ENCODE measurements at places on chromosomes 12 and 14.

DNA sequence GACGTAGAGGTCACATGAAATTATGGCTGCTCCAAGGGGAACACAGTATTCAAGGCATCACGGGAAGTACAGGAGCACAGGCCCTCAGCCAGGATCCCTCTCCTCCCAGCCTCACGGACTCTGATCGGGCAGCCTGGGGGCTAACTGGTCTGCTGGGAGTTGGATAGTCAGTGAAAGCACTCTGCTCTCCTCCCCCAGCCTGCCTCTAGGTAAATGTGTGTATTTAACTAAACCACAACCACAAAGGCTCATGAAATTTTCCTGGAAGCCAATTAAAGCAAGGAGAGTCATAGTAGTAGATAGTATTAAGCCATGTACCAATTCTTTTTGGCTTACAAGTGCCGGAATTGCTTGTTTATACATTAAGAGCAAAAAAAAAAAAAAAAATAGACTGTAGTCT lies 254.3 kb downstream of the MSRB3 start:
- DNase-seq: no peak

DNA sequence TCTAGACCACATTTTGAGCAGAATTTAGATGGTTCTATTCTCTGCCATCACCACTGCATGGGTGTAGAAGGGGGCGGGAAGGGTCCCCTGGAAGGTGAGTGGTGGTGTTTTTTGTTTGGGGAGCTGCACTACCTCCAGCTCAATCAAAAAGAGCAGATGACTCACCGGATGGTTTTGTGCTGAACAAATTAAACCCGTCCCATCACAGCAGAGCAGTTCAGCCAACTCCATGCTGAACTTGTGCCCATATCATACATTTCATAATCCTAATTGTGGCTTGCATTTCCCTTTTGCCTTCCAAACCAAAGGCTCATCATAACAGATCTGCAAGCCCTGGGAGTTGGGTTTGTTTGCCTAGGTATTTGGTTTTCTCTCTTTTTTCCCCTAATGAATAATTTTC lies 53.0 kb upstream of the RPH3A start:
- DNase-seq: no peak

- peak; percentile 28 for DNase-seq
These were observed 464.0 kb downstream of the RAD51B start for GRCh38 chr14:68283378-68284123.

GRCh38 chr12:61282790-61283575 lies 977.2 kb upstream of the USP15 start:
- no peak for DNase-seq

DNA sequence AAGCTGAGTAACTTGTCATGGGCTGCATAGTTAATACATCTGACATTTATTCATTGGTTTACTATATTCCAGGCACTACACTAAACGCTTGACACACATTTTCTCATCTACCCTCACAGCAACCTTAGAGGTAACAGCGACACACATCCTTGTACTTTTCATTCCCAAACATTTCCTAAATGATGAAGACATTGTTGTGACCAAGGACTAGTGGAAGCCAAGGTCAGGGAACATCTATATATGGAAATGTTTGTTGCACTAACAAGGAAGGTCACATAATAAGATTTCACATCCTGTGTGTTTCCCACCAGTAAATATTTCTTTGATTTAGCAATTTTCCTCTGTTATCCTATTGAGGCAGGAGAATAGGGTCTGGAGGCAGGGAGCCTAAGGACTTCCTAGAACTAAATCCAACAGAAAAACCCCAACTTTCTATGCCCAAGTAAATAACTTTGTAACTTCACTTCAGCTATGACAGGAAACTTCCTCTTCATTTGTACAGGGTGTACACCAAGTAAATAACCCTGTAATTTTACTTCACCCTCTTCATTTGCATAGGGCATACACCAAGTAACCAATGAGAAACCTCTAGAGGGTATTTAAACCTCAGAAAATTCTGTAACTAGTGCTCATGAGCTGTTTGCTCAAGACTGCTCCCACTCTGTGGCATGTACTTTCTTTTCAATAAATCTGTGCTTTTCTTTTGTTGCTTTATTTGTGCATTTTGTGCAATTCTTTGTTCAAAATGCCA lies 48.4 kb downstream of the ZNF641 start:
- DNase-seq: no peak

- no peak for DNase-seq
These were observed 55.0 kb downstream of the TMX1 start for GRCh38 chr14:51294951-51295525.

DNA sequence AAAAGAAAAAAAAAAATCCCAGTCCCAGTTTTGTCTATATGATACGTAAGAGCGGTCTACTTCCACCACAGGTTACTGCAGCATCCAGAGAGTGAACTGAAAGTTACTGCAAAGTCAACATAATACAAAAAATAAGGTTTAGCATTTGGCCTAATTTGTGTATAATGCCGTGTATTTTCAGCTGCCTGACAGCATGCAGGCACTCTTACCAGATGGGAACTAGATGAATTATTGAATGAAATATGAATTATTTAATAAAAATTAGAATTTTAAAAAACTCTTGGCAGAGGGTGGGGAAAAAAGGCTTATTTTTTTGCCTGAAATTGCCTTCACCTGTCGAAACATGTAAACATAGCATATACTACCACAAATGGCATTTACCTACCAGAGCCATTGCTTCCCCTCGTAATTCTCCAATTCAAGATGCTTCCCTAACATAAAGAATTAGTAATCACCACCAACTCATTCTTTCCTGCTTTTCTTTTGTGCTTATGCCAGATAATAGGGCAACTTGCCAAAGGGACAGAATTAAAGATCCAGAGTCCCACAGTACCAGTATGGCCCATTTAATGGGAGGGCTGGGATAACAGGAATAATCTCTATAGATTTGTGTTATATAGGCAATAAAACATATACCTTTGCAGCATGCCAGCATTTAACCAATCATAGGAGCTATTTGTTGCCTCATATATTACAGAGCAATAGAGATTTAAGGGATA lies 31.1 kb downstream of the ATF7 start:
- DNase-seq: no peak

All from stimulated activated CD4-positive, alpha-beta T cell treated with anti-CD3 and anti-CD28 coated beads, Interleukin-1b, Interleukin-23, amount 100 ng/mL, for 48 hours (primary cell).